Right lobe of liver (tissue), 6 donors: ENCODE measurements at places on chromosomes 5 and 9.

GRCh38 chr5:67013719-67014118 lies 182.9 kb downstream of the CD180 start:
- H3K27ac ChIP-seq: no peak overlapping the region
- H3K4me1 ChIP-seq: no peaks in the 10 kb centered on the region
- no peak overlapping the region for H3K4me3 ChIP-seq
- DNase-seq: no peak

DNA sequence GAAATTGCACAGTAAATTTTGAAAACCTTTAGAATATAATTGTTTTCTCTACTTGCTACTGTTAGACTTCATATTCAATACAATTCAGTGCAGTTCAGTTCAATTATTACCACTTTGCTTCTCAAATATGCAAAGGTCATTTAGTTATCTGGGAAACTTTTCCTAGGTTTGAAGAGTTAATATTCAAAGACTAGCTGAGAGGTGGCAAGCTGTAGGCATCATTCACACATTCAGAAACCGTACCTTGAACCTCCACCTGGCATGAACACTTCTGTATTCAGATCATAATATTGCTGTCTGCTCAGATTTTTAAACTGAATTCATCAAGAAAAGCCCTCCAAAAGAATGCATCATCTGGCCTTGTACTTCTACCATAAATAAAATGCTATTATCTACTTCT lies 162.1 kb upstream of the PCSK5 start:
- no peaks in the 10 kb centered on the region for H3K4me1 ChIP-seq
- H3K27me3 ChIP-seq: no peaks in the 10 kb centered on the region
- H3K36me3 ChIP-seq: no peaks in the 10 kb centered on the region
- no peak overlapping the region for H3K27ac ChIP-seq

GRCh38 chr5:142976861-142977260 lies 206.7 kb downstream of the ARHGAP26 start:
- DNase-seq: no peak
- no peaks in the 10 kb centered on the region for H3K27me3 ChIP-seq
- no peak overlapping the region for H3K4me3 ChIP-seq
- H3K36me3 ChIP-seq: no peaks in the 10 kb centered on the region

GRCh38 chr5:56264417-56265025 lies 31.4 kb upstream of the ANKRD55 start:
- H3K27me3 ChIP-seq: no peaks in the 10 kb centered on the region
- H3K27ac ChIP-seq: no peak overlapping the region
- no peaks in the 10 kb centered on the region for H3K4me1 ChIP-seq
- no peak for DNase-seq
- H3K36me3 ChIP-seq: no peaks in the 10 kb centered on the region

- H3K4me3 ChIP-seq: no peak overlapping the region
- no peaks in the 10 kb centered on the region for H3K36me3 ChIP-seq
- H3K27me3 ChIP-seq: no peaks in the 10 kb centered on the region
Measured at GRCh38 chr5:107563959-107564544, 106.7 kb downstream of the EFNA5 start.
